ENCODE measurements at places on chromosomes 12 and 14.

DNA sequence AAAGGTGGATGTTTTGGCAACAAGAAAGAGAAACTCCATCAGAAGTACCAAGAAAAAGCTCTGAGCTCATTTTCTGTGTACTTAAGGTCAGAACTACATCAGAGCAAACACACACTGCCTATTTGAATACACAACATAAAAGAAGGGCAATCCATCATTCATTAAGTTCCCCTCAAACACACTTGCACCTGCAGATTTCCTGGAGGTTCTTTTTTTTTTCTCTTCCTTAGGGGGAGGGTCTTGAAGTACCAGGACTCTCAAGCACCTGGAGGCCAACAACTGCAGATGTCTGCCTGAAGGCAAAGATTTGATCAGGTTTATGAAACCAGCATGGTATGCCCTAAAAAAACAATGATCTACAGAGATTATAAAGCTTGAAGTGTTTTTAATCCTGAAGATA is 26.1 kb upstream of the PTHLH start:
- no peak for DNase-seq

- DNase-seq: no peak
Observed at GRCh38 chr14:102784892-102785594, 7.8 kb downstream of the TRAF3 start.

DNA sequence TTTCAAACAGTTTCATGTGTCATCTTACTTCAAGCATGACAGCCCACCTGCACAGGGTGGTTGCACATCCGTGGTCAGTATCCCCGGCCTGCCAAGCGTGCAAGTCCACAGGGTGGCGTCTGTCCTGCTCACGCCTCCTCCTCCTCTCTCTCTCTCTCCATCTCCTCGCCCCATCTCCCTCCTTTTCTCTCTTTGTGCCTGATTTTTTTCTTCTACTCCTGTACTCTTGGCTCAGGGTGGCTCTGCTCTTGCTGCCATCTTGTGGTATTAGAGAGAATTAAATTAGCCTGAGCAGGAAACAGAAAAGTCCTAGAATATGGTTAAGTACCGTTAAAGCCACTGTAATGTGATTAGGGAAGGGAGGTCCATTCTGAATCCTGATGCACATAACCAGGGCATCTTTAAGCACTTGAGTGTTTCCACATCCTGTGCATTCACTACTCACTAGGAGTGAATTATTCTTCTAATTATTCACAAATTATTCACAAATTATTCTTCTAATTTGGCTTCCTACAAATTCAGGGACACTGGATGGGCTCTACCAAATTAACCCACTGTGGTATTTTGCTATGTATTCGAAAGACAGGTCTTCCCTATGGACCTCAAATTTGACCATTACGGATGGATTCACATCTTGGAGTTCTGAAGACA is 25.5 kb upstream of the DTX1 start:
- peak; percentile 92 for DNase-seq

DNA sequence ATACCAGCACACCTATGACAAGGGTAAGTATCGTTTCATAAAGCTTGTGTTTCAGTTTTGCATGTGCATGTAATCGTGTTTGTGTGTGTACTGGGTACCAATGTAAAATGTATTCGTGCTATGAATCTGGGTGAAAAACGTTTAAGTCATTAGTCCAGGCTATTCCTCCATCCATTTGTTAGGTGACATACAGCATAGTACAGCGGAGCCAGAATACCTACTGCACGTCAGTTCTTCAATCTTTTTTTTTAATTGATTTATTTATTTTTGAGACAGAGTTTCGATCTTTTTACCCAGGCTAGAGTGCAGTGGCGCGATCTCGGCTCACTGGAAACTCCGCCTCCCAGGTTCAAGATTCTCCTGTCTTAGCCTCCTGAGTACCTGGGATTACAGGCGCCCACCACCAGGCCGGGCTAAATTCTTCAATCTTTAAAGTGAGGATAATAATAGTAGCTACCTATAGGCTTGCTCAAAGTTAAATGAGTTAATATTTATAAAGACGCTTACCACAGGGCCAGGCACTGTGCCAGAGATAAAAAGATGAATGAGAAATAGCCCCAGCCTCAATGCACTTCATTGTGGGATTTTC is 661 bp upstream of the RPS26 start:
- DNase-seq: no peak

DNA sequence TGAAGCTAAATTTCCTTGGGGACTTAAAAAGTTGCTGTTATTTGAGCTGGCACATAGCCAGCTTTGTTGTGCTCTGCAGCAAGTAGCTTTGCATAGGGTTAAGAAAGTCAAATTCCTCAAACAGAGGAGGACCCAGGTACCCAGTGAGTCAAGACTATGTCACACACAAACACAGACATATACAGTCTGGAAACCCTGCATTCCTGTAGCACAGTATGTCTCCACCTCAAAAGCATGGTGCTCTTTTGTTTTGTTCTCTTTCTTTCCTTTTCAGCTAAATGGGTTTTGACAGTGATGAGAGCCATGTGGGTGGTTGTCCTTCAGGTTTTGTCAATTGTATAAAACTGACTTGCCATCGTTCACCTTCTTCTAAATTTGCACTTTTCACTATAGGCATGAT is 179.6 kb upstream of the DIO2 start:
- DNase-seq: no peak

DNA sequence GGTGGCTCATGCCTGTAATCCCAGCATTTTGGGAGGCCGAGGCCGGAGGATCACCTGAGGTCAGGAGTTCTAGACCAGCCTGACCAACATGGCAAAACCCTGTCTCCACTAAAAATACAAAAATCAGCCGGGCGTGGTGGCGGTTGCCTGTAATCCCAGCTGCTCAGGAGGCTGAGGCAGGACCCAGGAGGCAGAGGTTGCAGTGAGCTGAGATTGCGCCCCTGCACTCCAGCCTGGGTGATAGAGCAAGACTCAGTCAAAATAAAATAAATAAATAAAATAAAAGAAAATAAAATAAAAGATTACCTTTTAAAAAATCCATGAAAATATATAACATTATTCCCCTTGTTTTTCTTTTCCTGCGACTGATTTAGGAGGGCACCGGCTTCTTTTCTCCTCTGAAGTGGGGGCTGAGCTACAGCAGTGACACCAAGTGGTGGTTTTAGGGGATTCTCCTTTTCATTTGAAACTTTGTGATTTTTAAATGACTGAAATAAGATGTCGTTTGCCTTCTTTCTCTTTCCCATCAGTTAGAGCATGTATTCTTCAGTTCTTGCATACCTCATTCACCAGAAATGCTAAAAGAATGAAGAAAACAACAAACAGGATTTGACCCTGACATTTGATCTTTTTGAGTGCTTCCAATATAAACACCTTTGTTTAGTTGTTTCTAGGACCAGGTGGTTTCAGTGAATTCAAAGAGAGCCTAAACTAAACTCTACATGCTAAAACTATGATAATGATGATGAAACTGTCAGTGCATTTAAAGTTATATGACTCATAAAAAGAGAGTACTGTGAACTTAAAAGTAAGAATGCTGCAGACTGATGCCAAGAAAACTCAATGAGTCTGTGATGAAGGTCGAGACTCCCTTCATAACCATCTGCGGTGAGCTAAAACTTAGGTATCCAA is 22.6 kb upstream of the PKP2 start:
- peak; percentile 71 for DNase-seq

- DNase-seq: no peak
Observed at GRCh38 chr14:83478741-83479140, 1945.1 kb upstream of the SEL1L start.

DNA sequence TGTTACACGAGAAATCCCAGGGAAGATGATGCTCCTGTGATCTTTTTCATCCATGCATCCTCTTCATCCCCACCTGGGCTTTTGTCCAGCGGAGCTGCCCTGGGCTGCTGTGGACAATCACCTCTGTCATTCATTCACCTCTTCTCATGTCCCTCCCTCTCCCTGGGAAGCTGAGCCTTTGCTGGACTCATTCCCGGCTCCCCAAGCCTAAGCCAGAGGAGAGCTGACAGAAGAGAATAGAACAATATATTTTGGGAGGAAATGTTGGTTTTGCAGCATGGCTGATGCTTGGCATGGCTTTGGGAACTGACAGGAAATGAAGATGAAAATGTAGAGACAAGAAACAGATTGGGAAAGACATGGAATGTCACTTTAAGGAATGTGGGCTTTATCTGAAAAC is 177.4 kb downstream of the DICER1 start:
- no peak for DNase-seq

DNA sequence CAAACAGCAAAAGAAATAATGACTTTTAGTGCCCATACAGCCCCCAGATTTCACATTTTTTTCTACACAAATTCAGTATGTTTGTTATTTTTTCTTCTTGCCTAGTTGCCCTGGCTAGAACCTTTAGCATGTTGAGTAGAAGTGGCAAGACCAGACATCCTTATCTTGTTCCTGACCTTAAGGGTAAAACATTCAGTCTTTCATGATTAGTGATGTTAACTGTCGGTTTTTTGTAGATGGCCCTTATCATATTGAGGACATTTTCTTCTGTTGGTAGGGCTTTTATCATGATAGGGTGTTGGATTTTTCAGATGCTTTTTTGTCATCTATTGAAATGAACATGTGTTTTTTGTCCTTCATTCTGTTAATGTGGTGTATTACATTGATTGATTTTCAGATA is 17.1 kb downstream of the IRAK3 start:
- no peak for DNase-seq

DNA sequence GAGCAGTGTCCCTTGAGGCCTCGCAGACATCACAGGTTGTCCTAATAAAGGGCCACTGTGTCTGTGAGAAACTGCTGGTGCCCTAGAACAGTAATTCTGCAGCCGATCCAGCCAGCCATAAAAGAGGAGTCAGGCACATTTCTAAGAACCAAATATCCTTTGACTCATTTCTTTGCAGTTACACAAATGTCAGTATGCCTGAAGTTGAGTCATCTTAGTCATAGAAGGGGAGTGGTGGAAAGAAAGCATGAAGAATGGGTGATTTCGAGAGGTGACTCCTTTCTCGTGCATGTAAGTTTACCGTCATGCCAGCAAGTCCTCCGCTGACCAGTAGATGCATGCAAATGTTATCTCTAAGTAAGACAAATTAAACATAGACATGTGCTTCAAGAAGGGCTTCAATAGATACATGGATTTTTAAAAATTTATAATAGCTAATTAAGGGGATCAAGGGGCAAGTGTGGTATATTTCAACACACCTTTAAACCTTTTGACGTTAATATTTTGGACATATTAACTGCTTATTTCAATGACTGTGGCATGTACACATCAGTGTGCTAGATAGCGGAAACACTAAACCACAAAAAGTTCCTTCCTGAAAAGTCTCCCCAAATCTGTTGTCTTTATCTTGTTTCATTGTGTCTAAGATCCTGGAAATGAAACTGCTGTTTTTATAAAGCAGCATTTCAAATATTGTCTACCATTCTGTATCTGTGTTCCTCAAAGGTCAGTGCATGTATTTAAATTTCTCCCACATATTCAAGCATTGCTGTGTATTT is 497.4 kb downstream of the NPAS3 start:
- no peak for DNase-seq

GRCh38 chr14:55699131-55700057 is 119.4 kb downstream of the KTN1 start:
- peak; percentile 56 for DNase-seq

DNA sequence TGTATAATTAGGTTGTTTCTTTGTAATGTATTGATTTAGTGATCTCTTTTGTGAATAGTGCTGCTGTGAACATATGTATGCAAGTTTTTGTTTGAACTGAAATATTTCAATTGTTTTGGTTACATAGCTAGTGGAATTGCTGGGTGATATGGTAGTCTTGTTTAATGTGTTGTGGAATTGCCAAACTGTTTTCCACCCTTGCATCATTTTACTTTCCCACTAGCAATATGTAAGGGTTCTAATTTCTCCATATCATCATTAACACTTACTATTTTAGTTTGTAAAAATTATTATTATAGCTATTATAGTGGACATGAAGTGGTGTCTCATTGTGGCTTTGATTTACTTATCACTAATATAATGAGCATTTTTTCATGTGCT is 5.9 kb downstream of the G2E3 start:
- DNase-seq: no peak

GRCh38 chr12:67816269-67816668 is 167.7 kb downstream of the DYRK2 start:
- no peak for DNase-seq

- DNase-seq: no peak
Observed at GRCh38 chr14:95221531-95221930, 64.2 kb upstream of the DICER1 start.

DNA sequence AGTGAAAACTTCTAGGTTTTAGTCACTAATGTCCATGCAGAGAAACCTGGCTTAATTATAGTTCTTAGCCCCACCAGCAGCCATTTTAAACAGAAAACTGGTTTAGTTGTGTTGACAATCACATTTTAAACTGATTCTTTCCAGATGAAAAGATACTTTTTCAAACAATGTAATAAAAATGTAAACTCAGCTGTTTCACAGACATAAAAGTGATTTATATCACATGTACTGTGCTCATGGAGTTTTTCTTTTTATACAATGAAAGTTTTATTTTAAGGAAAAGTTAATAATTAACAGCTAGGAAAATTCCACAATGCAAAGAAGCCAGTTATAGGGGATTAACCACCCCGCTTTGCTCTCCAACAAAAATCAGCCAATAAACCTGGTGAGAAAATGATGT is 129.7 kb downstream of the PAX9 start:
- DNase-seq: no peak

GRCh38 chr12:27747111-27747820 is 32.8 kb upstream of the KLHL42 start:
- DNase-seq: no peak

DNA sequence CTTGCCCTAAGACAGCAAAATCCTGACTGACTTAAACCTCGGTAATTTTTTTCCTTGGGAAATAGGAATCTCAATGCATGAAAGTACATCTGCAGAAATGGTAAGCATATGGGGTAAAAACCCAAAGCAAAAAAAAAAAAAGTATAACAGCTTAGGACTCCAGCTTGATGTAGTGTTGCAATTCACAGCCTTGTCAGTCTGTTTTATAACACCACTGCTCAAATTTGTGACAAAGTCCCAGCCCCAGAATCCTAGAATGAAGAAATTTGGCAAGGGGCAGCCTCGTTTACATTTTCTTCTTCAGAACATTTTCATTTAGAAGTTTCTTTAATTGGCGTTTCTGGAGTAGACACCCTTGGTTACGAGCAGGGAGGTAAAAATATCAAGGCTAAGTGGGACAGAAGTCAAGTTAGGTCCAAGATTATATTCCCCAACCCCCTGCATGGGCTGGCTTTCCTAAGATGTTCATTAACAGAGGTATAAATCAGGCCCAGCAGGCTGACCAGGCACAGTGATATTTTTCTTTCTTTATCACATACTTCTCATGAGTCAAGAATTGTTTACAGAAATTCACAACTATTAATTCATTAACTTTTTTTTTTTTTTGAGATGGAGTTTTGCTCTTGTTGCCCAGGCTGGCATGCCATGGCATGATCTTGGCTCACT is 424.0 kb downstream of the RMST start:
- no peak for DNase-seq

All from cerebellar cortex (tissue), 1 donor.